Activated T-helper 2 cell treated with anti-CD3 and anti-CD28 coated beads, Interferon-gamma antibody, Interleukin-2, Interleukin-4, amounts not matched to agents 10 μg/mL and 5 μg/mL and 100 μg/mL, durations not matched to agents 14 hours and 24 hours and 36 hours (primary cell): ENCODE measurements at places on chromosomes 12 and 14. TPM values are rescaled to one million over a fixed set of nuclear protein-coding genes. Genes with fewer than 3 reads are reported as not detected.

Gene CRACR2A
- 24.6 and 25.2 TPM in 2 replicates for total RNA-seq

Gene CMKLR1
- total RNA-seq: not detected in 2 replicates

Gene TAS2R46
- total RNA-seq: 1.3 and 2.0 TPM in 2 replicates

Gene FKBP3
- 78.7 and 79.1 TPM in 2 replicates for total RNA-seq

Gene NEDD8
- 194 and 202 TPM in 2 replicates for total RNA-seq

Gene CLBA1
- total RNA-seq: 0.94 and 1.4 TPM in 2 replicates

Gene ZCRB1
- 58.4 and 64.8 TPM in 2 replicates for total RNA-seq

Gene DYRK2
- total RNA-seq: 19.7 and 20.6 TPM in 2 replicates

Gene WSCD2
- total RNA-seq: not detected in 2 replicates

Gene ACSS3
- not detected in 2 replicates for total RNA-seq

Gene DCTN2
- total RNA-seq: 96.7 and 101 TPM in 2 replicates

Gene SLC4A8
- 1.6 and 2.6 TPM in 2 replicates for total RNA-seq

Gene VAMP1
- 38.7 and 40.7 TPM in 2 replicates for total RNA-seq

Gene ACAD10
- total RNA-seq: 25.4 and 32.6 TPM in 2 replicates

Gene SIX6
- total RNA-seq: not detected in 2 replicates

- peaks cover 8% of the 10 kb centered on the region for H3K27me3 ChIP-seq
- H3K4me1 ChIP-seq: no peaks in the 10 kb centered on the region
- no peak overlapping the region for H3K4me3 ChIP-seq
- no peak for DNase-seq
Measured at GRCh38 chr12:94717656-94718055, 67.3 kb upstream of the TMCC3 start.

GRCh38 chr12:29241821-29242591 is 92.9 kb downstream of the FAR2 start:
- peaks cover 19% of the 10 kb centered on the region for H3K4me1 ChIP-seq
- H3K27ac ChIP-seq: no peak overlapping the region
- DNase-seq: no peak
- H3K4me3 ChIP-seq: no peak overlapping the region
- peaks cover 2% of the 10 kb centered on the region for H3K27me3 ChIP-seq

GRCh38 chr12:57027011-57027804 is 10.9 kb upstream of the TAC3 start:
- DNase-seq: no peak
- H3K27me3 ChIP-seq: no peaks in the 10 kb centered on the region
- no peak overlapping the region for H3K4me3 ChIP-seq
- no peaks in the 10 kb centered on the region for H3K36me3 ChIP-seq

DNA sequence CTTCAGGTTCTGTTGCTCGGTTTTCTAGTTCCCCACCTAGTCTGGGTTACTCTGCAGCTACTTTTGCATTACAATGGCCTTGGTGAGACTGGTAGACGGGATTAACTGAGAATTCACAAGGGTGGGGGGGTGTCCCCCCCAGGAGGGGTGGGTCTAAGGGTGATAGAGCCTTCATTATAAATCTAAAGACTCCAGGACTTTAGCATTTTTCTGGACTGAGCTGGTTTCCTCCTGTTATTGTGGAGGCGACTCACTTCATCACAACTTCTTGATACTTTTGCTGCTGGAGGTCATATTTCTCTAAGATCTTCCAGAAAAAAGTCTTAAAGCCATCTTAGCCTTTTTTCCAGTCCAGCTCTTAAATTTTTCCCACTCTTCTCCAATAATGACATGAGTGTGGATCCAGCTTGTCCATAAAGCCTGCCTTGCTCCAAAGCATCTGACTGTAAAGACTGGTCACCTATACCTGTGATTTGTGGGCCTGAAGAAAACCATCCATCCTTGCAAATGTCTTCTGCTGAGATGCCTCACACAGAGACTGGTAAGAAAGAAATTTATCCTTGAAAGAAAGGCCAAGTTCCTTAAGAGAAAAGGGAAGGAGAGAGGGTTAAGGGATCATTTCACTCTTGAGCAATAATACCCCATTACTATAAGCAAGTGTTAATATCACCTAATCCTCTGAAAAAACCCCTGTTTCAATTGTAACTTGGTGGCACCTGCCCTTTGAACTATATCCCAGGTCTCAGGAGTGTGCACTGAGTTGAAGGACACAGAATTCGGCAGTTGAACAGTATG is 19.7 kb upstream of the SLC2A14 start:
- H3K27ac ChIP-seq: no peak overlapping the region
- no peak for DNase-seq
- H3K4me1 ChIP-seq: no peaks in the 10 kb centered on the region
- no peak overlapping the region for H3K4me3 ChIP-seq

GRCh38 chr12:108400056-108400455 is 60.9 kb upstream of the CMKLR1 start:
- no peak overlapping the region for H3K4me3 ChIP-seq
- no peak overlapping the region for H3K27ac ChIP-seq
- no peak for DNase-seq
- H3K36me3 ChIP-seq: no peaks in the 10 kb centered on the region
- H3K27me3 ChIP-seq: no peaks in the 10 kb centered on the region
- H3K4me1 ChIP-seq: no peaks in the 10 kb centered on the region

- H3K36me3 ChIP-seq: peaks cover 34% of the 10 kb centered on the region
- H3K27ac ChIP-seq: no peak overlapping the region
- no peak for DNase-seq
Measured at GRCh38 chr12:54338698-54339296, 13.9 kb downstream of the COPZ1 start.

- H3K4me3 ChIP-seq: no peak overlapping the region
- H3K36me3 ChIP-seq: no peaks in the 10 kb centered on the region
Measured at GRCh38 chr12:65276916-65277530, 1.5 kb upstream of the MSRB3 start.

- no peaks in the 10 kb centered on the region for H3K36me3 ChIP-seq
- H3K4me3 ChIP-seq: no peak overlapping the region
- H3K27me3 ChIP-seq: no peaks in the 10 kb centered on the region
Measured at GRCh38 chr12:84124211-84124610, 788.4 kb downstream of the SLC6A15 start.

- H3K36me3 ChIP-seq: no peaks in the 10 kb centered on the region
- peaks cover 10% of the 10 kb centered on the region for H3K4me1 ChIP-seq
- no peak for DNase-seq
- peaks cover 27% of the 10 kb centered on the region for H3K27me3 ChIP-seq
- no peak overlapping the region for H3K4me3 ChIP-seq
Measured at GRCh38 chr14:105196265-105196960, 15.3 kb upstream of the NUDT14 start.

- no peak for DNase-seq
- H3K27ac ChIP-seq: no peak overlapping the region
- H3K27me3 ChIP-seq: no peaks in the 10 kb centered on the region
- no peaks in the 10 kb centered on the region for H3K36me3 ChIP-seq
Measured at GRCh38 chr12:100842156-100842555, 47.6 kb downstream of the ANO4 start.

DNA sequence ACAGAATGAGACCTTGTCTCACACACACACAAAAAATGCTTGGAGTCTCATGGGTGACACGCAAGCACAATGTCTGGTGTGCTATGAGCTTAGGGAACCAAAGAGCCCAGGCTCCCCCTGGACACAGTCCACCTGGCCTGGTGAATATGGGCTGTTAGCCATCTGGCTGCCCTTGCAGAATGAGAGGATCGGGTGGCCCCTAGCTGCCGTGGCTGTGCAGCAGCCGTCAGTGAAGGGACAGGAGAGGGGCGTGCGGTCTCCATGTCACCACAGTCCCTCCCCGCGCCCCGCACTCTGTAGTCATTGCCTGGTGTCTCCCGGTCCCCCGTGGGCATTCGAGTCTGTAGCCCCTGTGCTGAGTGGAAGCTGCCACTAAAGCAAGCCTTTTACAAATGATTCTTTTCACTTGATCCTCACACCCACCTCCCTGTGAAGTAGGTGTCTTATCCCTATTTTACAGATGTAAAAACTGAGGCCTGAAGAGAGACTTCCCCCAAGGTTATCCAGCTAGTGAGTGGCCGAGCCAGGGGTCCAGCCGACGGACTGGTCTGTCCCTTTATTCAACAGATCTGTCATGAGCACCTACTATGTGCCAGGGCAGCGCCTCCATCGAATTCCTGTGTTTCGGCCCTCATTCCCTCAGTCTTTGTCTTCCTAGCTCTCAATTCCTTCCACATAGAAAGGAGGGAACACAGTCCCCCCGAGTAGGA is 18.8 kb downstream of the MVK start:
- DNase-seq: no peak
- no peak overlapping the region for H3K27ac ChIP-seq
- peaks cover 18% of the 10 kb centered on the region for H3K4me1 ChIP-seq
- peaks cover 42% of the 10 kb centered on the region for H3K36me3 ChIP-seq
- H3K4me3 ChIP-seq: no peak overlapping the region

GRCh38 chr12:104930388-104931326 is 27.4 kb downstream of the SLC41A2 start:
- no peak overlapping the region for H3K4me3 ChIP-seq
- H3K27me3 ChIP-seq: no peaks in the 10 kb centered on the region
- peak overlapping the region; percentile 82 for H3K27ac ChIP-seq
- H3K4me1 ChIP-seq: peaks cover 33% of the 10 kb centered on the region

GRCh38 chr14:75295061-75295461 is 16.4 kb downstream of the FOS start:
- peaks cover 22% of the 10 kb centered on the region for H3K4me1 ChIP-seq
- DNase-seq: no peak
- H3K27me3 ChIP-seq: peaks cover 13% of the 10 kb centered on the region
- peak overlapping the region; percentile 84 for H3K4me3 ChIP-seq

DNA sequence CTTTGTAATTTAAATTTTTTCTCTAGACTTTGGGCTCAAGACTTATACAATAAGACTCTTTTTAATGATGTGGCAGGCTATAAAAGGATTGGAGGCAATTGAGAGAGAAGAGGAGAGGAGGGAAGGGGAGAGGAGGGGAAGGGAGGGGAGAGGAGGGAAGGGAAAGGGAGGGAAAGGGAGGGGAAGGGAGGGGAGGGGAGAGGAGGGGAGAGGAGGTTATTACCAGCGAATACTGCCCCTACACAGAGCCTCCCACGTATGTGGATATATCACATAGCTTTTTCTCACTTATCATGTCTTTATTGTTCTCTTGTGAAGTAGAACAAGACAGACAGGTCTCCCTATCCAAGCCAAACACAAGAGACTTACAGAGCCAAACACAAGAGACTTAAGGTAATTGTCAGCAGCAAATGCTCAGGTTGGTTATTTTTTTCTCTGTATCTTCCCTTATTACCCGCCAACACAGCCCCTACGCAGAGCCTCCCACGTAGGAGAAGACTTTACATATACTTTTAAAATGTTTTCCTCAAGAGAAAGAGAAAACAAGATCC is 63.1 kb downstream of the DRAM1 start:
- peaks cover 37% of the 10 kb centered on the region for H3K4me1 ChIP-seq
- no peaks in the 10 kb centered on the region for H3K36me3 ChIP-seq
- H3K27ac ChIP-seq: no peak overlapping the region
- H3K27me3 ChIP-seq: peaks cover 2% of the 10 kb centered on the region
- no peak overlapping the region for H3K4me3 ChIP-seq

- no peaks in the 10 kb centered on the region for H3K36me3 ChIP-seq
- H3K4me1 ChIP-seq: no peaks in the 10 kb centered on the region
- no peak overlapping the region for H3K4me3 ChIP-seq
- H3K27ac ChIP-seq: no peak overlapping the region
- H3K27me3 ChIP-seq: no peaks in the 10 kb centered on the region
Measured at GRCh38 chr14:64787619-64788018, 83.4 kb downstream of the PLEKHG3 start.

GRCh38 chr12:3463921-3464320 is 27.1 kb upstream of the PRMT8 start:
- H3K27ac ChIP-seq: no peak overlapping the region

DNA sequence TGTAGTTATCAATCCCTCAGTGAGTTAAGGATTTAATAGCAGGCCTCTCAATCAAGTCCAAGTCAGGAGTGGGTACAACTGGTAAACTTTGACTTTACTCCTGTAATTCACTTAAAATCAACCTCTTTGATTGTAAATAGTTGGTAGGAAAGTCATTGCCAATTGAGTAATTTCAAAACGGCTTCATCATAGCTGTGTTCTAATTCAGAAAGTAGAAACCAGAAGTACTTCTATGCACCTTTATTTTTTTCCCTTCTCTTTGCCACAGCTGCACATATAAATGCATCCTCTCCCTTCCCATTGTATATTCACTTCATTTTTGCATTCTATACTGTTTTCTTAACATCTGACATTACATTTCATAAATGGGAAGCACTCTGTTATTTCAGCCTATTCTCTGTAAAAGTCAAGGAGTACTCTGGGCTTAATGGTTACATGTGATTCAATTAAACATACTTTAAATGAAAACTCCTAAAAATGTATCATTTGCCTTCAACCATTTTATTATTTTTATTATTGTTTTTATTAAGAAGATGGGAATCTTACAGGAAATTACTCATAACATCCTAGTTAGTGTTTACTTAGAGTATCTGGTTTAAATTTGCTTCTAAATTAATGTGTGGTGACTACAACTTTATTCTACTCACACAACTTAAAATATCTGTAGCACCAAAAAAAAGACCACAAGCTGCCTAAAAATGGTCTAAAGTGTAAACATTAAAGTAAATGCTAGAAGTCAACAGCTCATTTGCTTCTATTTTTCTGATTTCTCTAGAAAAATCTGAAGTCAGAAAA is 171.2 kb downstream of the CEP128 start:
- H3K4me1 ChIP-seq: peaks cover 1% of the 10 kb centered on the region
- no peak for DNase-seq
- no peak overlapping the region for H3K4me3 ChIP-seq
- H3K36me3 ChIP-seq: peaks cover 2% of the 10 kb centered on the region
- H3K27me3 ChIP-seq: no peaks in the 10 kb centered on the region

DNA sequence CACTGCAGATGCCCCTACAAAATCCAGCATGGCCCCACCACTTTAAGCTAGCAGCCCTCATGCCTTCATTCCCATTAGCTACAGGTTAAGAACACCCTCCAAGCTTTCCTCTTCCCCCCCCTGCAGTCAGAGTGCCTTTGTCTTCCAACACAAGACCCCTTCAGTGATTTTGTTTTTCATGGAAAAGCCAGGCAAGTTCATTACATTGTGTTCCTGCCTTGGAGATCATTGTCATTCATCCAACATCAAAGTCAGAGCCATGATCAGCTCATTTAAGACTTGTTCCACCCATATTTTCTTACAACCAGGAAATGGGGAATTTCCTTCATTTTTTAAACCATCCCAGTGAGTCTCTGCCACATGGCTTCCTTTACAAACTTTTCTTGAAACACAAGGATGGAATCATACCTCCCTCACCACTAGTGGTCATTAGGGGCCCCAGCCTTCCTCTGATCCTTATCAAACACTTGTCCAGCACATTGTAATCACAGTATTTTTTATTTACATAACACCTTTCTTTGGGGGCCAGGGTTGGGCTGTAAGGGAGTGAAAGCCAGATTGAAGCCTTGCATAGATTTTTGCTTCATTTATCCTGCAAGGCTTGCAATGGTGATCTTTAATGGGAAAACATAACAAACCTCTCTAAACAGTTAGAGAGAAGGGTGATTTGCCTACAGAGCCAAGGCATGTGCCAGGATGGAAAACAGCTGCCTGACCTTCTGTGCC is 765.3 kb downstream of the MED13L start:
- no peaks in the 10 kb centered on the region for H3K4me1 ChIP-seq
- no peaks in the 10 kb centered on the region for H3K27me3 ChIP-seq
- H3K4me3 ChIP-seq: no peak overlapping the region
- no peak for DNase-seq
- H3K27ac ChIP-seq: no peak overlapping the region
- no peaks in the 10 kb centered on the region for H3K36me3 ChIP-seq

- H3K4me3 ChIP-seq: no peak overlapping the region
- H3K27ac ChIP-seq: no peak overlapping the region
- H3K27me3 ChIP-seq: peaks cover 53% of the 10 kb centered on the region
- no peaks in the 10 kb centered on the region for H3K36me3 ChIP-seq
- peaks cover 24% of the 10 kb centered on the region for H3K4me1 ChIP-seq
- DNase-seq: no peak
Measured at GRCh38 chr14:75264036-75264435, 14.6 kb upstream of the FOS start.

GRCh38 chr12:115623764-115624334 is 653.6 kb downstream of the MED13L start:
- H3K4me3 ChIP-seq: no peak overlapping the region
- H3K4me1 ChIP-seq: no peaks in the 10 kb centered on the region
- no peaks in the 10 kb centered on the region for H3K27me3 ChIP-seq
- no peak overlapping the region for H3K27ac ChIP-seq
